WTC11 (cell line): ENCODE measurements at places on chromosomes 6 and 20.
A peak's percentile ranks its signal among the peaks of the same experiment; 100 is the strongest.

DNA sequence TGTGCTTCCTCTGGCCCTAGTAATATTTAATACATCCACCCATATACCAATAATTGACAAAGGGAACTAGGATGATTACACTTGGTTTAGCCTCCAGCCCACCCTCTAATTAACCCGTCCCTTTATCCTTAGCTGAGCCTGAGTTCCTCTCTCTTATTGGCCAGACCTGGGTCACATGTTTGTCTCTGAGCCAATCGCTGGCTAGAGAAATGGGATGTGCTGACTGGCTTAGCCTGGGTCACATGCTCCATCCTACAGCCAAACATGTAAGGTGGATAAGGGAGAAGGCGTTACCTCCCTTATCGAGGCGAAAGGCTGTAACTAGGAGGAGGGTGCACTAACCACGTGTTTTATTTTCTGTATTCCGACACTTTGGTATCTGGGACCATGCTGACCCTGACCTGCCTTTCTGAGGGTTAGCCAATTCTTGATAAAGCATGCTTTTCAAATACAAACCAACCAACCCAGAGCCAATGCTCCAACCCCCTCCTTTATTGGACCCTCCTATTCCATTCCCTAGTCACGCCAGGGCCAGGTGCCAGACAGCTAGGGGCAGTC is 262.7 kb downstream of the PREX1 start:
- no peak for DNase-seq

GRCh38 chr6:168136622-168137021 is 57.6 kb upstream of the FRMD1 start:
- DNase-seq = no peak

- no peak for DNase-seq
Observed at GRCh38 chr20:432208-432607, 24.1 kb downstream of the RBCK1 start.

- peak; percentile 86 for DNase-seq
Observed at GRCh38 chr6:116461932-116462885, 1.0 kb downstream of the CALHM6 start.

- DNase-seq = no peak
Observed at GRCh38 chr6:51928320-51928719, 159.1 kb downstream of the PKHD1 start.

- DNase-seq = no peak
Observed at GRCh38 chr6:66964216-66964615, 1257.2 kb upstream of the EYS start.

DNA sequence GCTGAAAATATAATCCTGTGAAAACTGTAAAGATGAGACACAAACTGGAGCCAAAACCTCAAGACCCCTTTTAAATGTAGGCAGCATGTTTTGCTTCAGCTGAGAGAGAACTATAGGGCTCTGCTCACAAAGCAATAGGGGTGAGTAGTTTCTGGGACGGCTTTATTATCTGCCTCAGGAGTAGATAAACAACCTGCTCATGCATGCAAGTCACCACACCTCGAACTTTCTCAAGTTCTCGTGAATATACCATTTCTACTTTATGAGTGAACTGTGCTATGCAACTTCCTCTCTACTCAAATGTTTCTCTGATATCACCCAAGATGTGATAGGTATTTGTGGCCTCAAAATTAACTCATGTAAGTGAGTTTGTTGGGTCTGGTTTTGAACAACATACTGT is 7.5 kb upstream of the OOEP start:
- no peak for DNase-seq
